Bone marrow (tissue), 2 donors: ENCODE measurements at places on chromosomes 6 and 20.
A peak's percentile ranks its signal among the peaks of the same experiment; 100 is the strongest.

GRCh38 chr6:160226118-160226591, 32.5 kb downstream of the SLC22A2 start:
- DNase-seq, result no peak

- DNase-seq, result no peak
These were observed 82.3 kb upstream of the KCNG1 start for GRCh38 chr20:51104960-51105920.

DNA sequence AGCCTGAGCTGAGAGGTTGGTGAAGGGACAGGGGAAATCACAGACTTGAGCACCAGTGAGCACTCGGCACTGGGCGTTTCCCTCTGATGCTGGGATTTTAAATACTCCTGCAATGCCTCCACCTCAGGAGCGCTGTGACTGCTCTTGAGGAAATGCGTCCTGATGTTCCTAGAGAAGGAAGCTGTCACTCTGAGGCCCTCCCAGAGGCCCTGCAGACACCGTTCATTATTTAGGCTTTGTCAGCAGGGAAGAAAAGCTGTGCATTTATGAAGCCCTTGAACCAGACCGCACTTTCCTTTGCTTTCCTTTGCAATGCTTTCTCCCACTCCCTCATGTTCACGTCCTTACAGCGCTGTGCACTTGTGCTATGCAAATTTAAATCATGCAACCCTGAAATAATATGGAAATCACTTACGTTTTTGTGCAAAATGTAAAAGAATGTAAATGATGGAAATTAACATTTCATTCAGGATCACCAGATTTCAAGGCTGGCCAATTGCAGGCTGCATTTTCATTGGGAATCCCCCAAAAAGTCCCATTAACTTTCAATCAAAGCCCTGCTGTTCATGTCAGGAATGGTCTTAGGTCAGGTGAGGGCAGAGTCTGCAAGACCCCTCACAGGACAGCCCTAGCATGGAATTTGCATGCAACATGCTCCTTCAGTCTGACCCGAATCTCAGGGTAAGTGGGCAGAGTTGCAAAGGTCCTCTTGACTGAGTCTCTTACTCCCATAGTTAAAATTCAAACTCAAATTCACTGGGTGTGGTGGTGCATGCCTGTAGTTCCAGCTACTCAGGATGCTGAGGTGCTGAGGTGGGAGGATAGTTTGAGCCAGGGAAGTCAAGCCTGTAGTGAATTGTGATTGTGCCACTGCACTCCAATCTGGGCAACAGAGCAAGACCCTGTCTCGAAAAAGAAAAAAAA, 45.8 kb upstream of the SYNDIG1 start:
- DNase-seq, result no peak

DNA sequence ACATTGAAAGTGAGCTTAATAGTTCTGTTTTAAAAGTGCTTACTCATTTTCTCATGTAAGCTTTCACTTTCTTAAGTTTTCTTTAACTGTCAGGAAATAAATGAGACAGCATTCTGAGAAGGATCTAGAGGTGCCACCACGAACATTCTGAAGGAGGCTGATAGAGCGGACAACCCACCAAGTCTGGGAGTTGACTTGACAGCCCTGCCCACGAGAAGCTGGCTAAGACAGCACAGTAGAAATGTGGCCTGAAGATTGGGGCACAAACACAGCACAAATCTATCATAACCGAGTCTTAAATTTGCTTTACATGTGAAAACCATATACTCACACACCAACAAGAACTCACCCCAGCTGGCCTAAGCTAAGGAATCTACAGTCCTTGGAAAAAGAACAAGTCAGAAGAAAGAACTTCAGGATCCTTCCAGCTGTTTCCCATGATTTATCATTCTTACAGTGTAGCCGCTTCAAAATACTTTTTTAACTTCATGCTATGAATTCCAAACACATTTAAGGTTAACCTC, 144.2 kb upstream of the TNFAIP3 start:
- DNase-seq, result peak; percentile 89

DNA sequence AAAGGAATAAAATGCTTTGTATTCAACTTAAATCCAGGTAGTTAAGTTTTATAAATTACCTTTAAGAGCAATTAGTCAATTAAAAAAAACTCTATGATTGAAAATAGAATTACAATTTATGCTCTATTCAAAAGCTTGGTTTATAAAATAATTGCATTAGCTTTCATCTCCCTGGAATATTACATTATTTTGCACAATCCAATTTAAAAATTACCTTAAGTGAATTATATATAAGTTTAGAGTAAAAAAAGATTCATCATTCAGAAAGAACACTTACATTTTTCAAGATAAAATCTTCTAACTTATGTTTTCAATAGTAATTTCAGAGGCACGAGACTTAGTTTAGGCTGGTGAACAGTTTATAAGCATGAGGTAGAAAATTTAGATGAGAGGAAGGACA, 14.9 kb downstream of the SSR1 start:
- DNase-seq, result no peak

DNA sequence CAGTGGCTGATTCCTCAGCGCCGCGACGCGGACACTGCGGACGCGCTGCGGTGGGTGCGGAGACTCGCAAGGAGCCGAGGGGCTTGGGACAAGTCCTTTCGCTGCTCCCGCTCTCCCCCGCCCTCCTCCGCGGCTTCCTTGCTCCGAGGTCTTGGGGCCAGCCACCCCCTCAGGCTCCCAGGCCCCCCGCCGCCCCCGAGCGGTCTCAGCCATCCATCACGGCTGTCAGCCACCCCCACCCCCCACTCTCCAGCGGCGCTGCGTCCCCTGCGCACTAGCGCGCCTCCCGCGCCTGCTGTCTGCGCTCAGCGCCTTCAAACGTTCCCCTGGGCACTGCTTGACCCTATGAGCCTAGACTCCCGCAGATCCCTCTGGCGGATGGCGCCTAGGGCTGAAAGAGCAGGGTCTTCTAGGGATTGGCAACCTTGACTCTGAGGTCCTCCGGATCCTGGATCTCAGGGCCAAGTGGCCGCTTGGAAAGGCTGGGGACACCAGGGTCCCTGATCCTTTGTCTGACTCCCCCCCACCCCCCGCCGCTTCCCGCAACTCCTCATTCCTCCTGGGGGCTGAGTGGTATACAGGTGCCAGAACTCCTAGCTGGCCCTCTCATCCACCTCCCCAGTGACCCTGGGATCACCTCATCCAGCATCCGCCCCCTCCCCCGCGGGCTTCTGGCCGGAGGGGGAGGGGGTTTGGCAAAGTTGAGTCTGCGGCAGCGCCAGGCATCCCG, 1.4 kb downstream of the SLC12A5 start:
- DNase-seq, result no peak

GRCh38 chr6:138662471-138662870, 111.1 kb upstream of the CCDC28A start:
- DNase-seq, result no peak

- no peak for DNase-seq
These were observed 105.8 kb downstream of the SLX4IP start for GRCh38 chr20:10540636-10541493.

GRCh38 chr20:4691753-4692152, 30.0 kb upstream of the PRND start:
- no peak for DNase-seq
